ENCODE measurements at places on chromosomes 2 and 18.
A peak's percentile ranks its signal among the peaks of the same experiment; 100 is the strongest.

DNA sequence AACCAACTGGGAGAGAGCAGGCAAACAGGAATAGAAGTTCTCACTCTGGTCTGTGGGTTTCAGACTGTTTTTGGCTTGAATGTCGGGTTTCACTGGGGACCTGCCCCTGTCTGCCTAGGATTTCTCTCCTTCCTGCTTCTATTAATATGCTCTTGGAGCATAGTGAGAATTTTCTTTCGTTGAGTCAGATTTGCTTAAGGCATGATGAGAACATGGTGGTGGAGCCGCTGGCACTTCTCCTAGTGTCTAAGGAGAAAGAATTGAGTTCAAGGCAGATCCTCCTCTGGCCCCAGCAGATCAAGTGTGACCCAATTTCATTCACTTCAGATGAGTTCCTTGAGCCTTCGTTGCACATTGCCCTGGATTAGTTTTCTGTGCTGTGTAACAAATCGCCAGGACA, 103.9 kb upstream of the HS6ST1 start:
- no peaks in the 10 kb centered on the region for H3K4me1 ChIP-seq
- no peak overlapping the region for H3K4me3 ChIP-seq
- no peak overlapping the region for H3K27ac ChIP-seq
- H3K27me3 ChIP-seq, result no peaks in the 10 kb centered on the region

DNA sequence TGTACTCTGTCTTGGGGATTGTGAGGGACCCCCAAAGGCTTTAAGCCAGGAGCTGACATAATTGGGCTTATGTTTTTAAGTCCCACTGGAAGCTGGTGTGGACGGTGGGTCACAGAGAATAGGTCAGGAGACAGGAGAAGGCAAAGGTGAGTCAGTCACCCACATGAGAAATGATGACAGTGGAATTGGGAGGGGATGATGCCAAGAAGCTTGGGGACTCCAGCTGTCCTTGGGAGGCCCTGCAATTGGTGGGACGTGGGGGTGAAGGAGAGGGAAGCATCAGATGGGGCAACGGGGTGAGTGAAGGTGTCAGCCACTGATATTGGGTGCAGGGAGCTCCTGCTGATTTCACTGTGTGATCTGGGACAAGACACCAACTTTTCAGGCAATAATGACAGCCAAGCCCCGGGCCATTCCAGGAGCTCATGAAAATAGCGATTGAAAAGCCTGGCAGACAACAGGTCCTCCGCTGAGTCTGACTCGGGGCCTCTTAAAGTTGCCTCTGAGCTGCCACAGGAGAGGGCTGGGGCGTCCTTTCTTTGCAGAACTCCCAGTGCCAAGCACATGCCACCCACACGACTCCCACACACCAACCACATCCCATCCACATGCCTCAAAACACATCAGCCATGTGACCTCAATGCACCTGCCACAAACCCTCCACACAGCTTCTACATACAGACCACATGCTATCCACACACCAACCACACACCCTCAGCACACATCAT, 13.4 kb downstream of the TNS1 start:
- no peaks in the 10 kb centered on the region for H3K36me3 ChIP-seq
- no peak for DNase-seq
- H3K4me1 ChIP-seq, result no peaks in the 10 kb centered on the region
- no peaks in the 10 kb centered on the region for H3K27me3 ChIP-seq
- H3K27ac ChIP-seq, result peak overlapping the region; percentile 63

DNA sequence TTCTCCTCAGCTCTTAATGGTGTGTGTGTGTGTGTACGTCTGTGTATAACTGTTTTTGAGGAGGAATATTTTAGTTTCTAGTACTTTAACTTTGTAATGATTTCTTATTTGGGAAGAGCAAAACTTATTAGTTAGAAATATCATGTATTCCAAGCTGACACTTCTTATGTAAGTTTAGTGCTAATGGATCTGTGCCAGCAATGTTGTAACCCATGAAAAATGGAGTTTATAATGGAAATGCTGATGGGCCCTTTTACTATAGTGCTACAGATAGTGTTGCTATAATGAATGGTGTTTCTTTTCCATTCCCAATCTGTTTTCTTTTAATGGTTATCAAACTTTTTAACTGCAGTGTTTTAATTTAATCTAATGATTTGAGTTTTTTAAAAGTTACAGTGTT, 49.8 kb upstream of the OTX1 start:
- H3K4me3 ChIP-seq, result no peak overlapping the region
- H3K36me3 ChIP-seq, result peaks cover 7% of the 10 kb centered on the region
- H3K27me3 ChIP-seq, result no peaks in the 10 kb centered on the region
- no peaks in the 10 kb centered on the region for H3K4me1 ChIP-seq
- no peak overlapping the region for H3K27ac ChIP-seq
- DNase-seq, result peak; percentile 24

GRCh38 chr2:238045575-238045974, 15.2 kb upstream of the SCLY start:
- peaks cover 14% of the 10 kb centered on the region for H3K36me3 ChIP-seq
- H3K27ac ChIP-seq, result no peak overlapping the region
- no peak for DNase-seq

GRCh38 chr2:202339071-202339870, 36.9 kb upstream of the BMPR2 start:
- no peak for DNase-seq
- no peaks in the 10 kb centered on the region for H3K4me1 ChIP-seq
- H3K4me3 ChIP-seq, result no peak overlapping the region
- no peaks in the 10 kb centered on the region for H3K36me3 ChIP-seq
- no peak overlapping the region for H3K27ac ChIP-seq

- no peaks in the 10 kb centered on the region for H3K4me1 ChIP-seq
- DNase-seq, result no peak
- no peak overlapping the region for H3K27ac ChIP-seq
- H3K4me3 ChIP-seq, result no peak overlapping the region
- H3K36me3 ChIP-seq, result no peaks in the 10 kb centered on the region
Measured at GRCh38 chr18:56390626-56391025, 247.8 kb downstream of the TXNL1 start.

DNA sequence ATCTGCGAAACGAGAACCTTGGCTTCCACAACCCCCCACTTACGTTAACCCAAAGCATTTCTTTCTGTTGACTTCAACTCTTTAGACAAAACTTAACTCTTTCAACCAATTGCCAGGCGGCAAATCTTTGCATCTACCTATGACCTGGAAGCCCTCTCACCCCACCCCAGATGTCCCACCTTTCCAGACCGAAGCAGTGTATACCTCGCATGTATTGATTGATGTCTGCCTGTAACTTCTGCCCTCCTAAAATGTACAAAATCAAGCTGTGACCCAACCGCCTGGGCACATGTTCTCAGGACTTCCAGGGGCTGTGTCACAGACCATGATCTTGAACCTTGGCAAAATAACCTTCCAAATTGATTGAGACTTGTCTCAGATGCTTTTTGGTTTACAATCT, 12.3 kb downstream of the AQP12B start:
- H3K4me1 ChIP-seq, result no peaks in the 10 kb centered on the region
- H3K27me3 ChIP-seq, result peaks cover 4% of the 10 kb centered on the region
- DNase-seq, result no peak
- H3K36me3 ChIP-seq, result no peaks in the 10 kb centered on the region

DNA sequence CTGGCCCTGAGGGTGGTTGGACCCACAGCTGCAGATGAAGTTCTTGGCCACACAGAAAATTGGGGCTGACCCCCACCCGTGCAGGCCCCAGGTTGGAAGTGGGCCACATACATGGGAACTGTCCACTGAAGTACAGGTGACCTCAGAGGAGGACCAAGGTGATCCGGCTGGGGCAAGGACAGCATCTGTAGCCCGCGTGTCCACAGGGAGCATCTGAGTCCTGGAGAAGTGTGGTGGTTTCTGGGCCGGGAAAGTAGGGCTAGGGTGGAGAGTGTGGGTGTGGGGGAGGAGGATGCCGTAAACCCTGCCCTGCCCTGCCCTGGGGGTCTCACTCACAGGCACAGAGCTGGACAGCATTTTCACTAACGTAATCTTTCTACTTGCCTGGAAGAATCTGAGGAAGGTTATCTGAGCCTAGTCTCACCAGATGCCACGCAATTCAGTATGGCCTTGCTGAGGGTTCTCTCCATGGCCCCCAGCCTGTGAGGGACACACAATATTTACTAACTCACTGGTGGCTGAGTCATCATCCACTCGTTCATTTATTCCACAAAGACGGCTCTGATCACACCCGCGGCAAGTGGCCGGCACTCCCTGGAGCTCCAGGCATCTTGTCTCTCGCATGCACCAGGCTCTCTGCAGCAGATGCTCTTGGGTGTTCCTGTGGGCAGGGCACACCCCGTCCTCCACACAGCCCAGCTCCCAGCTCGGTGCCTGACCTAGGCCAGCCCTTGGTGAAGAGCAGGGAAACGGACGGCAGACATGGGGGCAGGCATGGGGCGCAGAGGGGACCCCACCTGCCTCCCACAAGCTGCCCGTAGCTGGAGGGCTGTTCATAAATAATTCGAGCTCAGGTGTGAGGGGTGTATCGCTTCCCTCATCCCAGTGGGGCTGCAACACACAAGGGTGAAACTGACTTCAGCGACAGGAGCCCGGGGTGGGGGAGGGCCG, 51.2 kb downstream of the INHBB start:
- DNase-seq, result peak; percentile 30
- no peak overlapping the region for H3K27ac ChIP-seq
- no peaks in the 10 kb centered on the region for H3K36me3 ChIP-seq
- H3K4me3 ChIP-seq, result no peak overlapping the region
- no peaks in the 10 kb centered on the region for H3K4me1 ChIP-seq

- no peaks in the 10 kb centered on the region for H3K4me1 ChIP-seq
- no peaks in the 10 kb centered on the region for H3K27me3 ChIP-seq
- no peak for DNase-seq
- H3K36me3 ChIP-seq, result no peaks in the 10 kb centered on the region
- H3K4me3 ChIP-seq, result no peak overlapping the region
Measured at GRCh38 chr2:68925295-68925896, 27.3 kb downstream of the GKN2 start.

DNA sequence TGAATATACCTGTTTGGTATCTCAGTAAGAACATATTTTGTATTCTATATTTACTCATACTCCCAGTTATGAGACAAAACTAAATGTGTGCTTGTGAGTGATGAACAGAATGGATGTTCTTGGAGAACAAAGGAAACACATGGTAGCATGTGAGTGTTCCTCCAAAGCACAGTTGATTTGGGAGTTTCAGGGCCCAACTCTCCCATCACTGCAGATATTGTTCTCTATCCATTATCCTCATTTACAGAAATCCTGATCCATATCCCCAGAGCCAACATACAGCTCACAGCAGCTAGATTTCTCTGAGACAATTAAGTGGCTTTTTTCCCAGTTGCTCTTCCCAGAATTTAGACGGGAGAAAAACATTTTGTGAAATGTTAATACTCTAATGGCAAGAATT, 75.6 kb upstream of the MAPRE2 start:
- no peak overlapping the region for H3K27ac ChIP-seq
- H3K4me3 ChIP-seq, result no peak overlapping the region
- DNase-seq, result no peak
- no peaks in the 10 kb centered on the region for H3K4me1 ChIP-seq
- no peaks in the 10 kb centered on the region for H3K27me3 ChIP-seq

DNA sequence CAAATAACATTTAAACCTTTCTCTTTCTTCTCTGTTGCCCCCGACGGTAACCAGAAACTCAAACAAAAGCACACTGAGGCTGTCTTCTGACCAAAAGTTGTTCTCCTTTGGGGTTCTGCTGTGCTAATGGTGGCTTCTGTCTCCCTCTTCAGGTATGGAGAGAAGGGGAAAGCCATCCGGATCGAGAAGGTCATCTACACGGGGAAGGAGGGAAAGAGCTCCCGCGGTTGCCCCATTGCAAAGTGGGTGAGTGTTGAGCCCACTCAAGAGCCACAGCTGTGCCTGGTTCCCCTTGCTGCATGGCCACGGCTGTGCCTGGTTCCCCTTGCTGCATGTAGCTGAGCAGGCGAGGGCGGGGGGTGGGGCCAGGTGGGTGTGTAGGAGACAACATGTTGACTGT, 67.4 kb downstream of the BOLA3 start:
- H3K4me1 ChIP-seq, result no peaks in the 10 kb centered on the region
- no peaks in the 10 kb centered on the region for H3K27me3 ChIP-seq
- peaks cover 9% of the 10 kb centered on the region for H3K36me3 ChIP-seq
- no peak overlapping the region for H3K27ac ChIP-seq
- H3K4me3 ChIP-seq, result no peak overlapping the region

DNA sequence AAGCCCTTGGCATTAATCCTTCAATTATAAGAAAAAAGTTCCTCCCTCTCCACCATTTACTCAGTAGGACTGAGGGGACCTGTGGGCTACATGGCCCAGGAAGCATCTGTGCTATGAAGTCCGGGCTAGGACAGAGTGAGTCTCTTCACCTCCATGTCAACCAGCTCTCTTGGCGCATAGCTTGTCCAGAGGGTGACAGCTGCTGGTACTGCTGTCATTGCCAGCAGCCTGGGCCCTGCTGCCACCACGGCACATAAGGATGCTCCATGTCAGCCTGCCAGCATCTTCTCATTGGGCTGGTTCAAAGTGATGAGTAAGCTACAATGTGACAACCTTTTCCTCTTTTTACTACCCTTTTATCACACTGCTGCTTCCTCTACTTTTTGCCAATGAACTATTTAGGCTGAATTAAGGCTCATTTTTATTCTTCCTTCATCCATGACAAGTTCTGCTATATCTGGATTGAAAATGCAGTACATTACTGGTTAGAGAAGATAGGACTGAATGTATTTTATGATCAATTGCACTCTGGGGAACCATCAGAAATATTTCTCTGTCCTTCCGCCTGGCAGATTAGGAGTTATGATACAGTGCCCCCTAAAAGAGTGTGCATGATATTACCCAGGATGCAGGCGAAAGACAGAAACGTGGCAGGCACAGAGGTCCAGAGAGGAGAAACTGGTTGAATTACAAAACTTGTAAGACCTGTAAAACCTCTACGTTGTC, 258.9 kb upstream of the TNP1 start:
- DNase-seq, result no peak
- H3K4me1 ChIP-seq, result no peaks in the 10 kb centered on the region
- H3K36me3 ChIP-seq, result no peaks in the 10 kb centered on the region
- no peak overlapping the region for H3K27ac ChIP-seq
- H3K27me3 ChIP-seq, result no peaks in the 10 kb centered on the region

DNA sequence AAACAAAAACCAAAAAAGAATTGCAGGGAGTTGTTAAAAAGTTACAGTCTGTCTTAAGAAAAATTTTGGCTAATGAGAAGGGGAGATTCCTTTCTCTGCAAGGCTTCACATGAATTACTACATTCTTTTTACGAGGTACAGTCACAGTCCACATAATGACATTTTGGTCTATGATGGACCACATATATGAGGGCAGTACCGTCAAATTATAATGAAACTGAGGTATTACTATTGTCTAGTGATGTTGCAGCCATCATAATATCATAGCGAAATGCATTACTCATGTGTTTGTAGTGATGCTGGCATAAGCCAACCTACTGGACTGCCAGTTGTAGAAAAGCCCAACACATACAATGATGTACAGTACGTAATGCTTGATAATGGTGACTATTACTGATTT, 12.5 kb downstream of the SERPINB7 start:
- H3K4me1 ChIP-seq, result no peaks in the 10 kb centered on the region
- no peak for DNase-seq
- H3K27ac ChIP-seq, result no peak overlapping the region
- H3K36me3 ChIP-seq, result no peaks in the 10 kb centered on the region

DNA sequence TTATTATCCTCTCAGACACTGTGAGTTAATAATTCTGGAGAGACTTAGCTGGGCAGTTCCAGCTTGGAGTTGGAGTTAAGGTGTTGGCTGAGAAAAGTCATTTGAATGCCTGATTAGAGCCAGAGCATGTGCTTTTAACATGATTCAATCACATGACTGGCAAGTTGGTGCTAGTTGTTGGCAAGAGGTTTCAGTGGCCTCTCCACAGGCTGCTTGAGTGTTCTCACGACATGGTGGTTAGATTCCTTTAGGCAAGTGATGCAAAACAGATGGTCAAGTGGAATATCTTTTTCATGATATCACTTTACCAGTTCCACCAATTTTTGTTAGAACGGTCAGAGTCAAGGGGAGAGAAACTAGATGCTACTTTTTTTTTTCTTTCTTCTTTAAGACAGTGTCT, 262.7 kb upstream of the FN1 start:
- H3K36me3 ChIP-seq, result no peaks in the 10 kb centered on the region
- no peak overlapping the region for H3K4me3 ChIP-seq
- H3K27ac ChIP-seq, result no peak overlapping the region
- DNase-seq, result no peak
- H3K27me3 ChIP-seq, result no peaks in the 10 kb centered on the region
